Stimulated activated CD4-positive, alpha-beta T cell treated with anti-CD3 and anti-CD28 coated beads, Interleukin-1b, Interleukin-23, amount 100 ng/mL, for 4 hours (primary cell): ENCODE measurements at places on chromosomes 2 and 18.

- no peak for DNase-seq
Measured at GRCh38 chr18:49273241-49273880, 187.1 kb downstream of the DYM start.

DNA sequence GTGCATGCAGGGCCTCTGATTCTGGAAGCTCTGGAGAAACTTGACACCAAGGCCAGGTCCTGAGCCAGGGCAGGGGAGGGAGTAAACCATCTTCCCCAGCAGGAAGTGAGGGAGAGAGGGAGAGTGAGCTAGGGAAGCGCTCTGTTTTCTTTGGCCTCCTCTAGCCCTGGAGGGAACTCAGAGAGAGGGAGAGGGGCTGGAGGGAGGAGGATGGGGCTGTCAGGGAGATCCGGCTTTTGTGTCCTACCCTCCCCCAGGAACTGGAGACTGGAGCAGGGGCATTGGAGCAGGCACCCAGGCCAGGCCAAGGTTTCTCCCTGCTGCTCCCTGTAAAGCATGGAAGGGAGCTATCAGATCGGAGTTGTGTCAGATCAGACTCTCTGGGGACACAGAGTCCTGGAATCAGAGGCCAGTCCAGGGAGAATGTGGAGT is 22.7 kb upstream of the PKDCC start:
- DNase-seq = no peak

DNA sequence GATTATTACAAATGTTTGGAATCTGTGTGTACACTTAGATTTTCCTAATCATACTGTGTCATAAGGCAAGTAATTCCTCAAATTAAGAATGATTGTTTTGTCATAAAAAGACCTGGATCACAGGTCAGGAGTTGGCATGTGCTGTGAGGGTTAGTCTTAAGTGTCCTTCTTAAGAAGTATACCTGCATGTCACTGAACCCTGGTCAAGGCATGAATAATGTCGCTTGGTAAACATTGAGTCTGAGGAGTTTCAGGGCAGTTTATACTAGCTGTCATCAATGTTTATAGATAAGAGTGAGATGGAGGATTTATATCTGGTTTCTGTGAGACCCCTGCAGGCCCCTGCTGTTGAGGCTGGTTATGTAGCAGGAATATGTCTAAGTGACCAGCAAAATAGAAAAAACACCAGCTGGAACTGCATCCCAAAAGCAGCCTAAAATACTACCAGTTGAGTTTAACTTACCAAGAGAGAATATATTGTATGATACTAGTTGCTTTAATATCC is 112.0 kb upstream of the NOSTRIN start:
- no peak for DNase-seq

DNA sequence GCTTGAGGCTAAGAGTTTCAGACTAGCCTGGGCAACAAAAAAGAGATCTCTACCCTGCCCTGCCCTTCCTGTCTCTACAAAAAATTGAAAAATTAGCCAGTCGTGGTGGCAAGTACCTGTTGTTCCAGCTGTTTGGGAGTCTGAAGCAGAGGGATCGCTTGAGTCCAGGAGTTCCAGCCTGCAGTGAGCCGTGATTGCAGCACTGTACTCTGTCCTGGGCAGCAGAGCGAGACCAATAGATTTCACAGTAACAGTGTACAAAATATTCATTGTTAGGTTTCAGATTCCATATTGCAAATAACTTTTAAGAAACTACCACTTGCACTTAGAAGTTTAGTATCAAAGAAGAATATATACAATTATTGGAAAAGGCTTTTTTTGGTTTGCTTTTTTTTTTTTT is 54.3 kb downstream of the B3GNT2 start:
- DNase-seq = no peak

- no peak for DNase-seq
Measured at GRCh38 chr2:231376857-231377256, 18.7 kb upstream of the B3GNT7 start.

- no peak for DNase-seq
Measured at GRCh38 chr18:56988022-56988421, 158.9 kb upstream of the BOD1L2 start.
